H9 (cell line): ENCODE measurements at places on chromosomes 4 and X.

- no peaks in the 10 kb centered on the region for H3K27me3 ChIP-seq
- H3K36me3 ChIP-seq, result no peaks in the 10 kb centered on the region
- H3K4me3 ChIP-seq, result no peak overlapping the region
- peaks cover 3% of the 10 kb centered on the region for H3K4me1 ChIP-seq
Observed at GRCh38 chrX:118350706-118351105, 4.8 kb downstream of the WDR44 start.

- DNase-seq, result no peak
- H3K4me3 ChIP-seq, result no peak overlapping the region
- H3K4me1 ChIP-seq, result no peaks in the 10 kb centered on the region
- H3K27ac ChIP-seq, result no peak overlapping the region
- no peaks in the 10 kb centered on the region for H3K27me3 ChIP-seq
Observed at GRCh38 chr4:156672492-156673305, 298.9 kb downstream of the PDGFC start.

- no peaks in the 10 kb centered on the region for H3K4me1 ChIP-seq
- H3K27me3 ChIP-seq, result no peaks in the 10 kb centered on the region
- no peaks in the 10 kb centered on the region for H3K36me3 ChIP-seq
- H3K4me3 ChIP-seq, result no peak overlapping the region
- no peak overlapping the region for H3K27ac ChIP-seq
Observed at GRCh38 chr4:166172619-166173018, 299.6 kb downstream of the TLL1 start.

DNA sequence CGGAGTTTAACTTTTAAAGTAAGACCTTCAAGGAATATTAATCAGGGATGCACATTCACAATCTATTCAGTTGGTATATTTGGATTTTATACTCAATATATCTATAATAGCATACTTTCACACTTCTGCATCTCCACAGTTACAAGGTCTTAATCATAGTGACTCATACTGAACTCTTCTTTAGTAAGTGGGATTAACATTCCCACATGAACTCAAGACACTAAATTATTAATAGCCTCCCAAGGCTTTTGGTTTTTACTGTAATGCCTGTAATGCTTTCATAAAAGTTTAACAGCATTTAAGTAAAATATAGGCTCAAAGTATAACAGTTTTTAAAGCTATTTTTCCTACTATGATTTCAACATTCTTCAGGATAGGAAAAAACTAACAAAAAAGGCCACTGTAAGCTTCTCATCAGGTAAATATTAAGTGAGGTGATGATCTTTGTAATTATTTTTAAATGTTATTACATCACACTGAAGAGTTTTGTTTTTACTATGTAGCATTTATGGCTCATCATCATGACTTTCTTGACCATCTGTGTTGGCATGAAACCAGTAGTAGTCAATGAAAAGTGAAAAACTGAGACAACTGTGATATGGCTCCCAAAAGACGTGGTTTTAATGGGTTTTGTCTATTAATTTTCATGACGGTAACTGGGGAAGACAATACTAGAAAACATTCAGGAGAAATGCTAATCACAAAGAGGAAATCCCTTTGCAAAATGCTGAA, 91.5 kb upstream of the GALNT7 start:
- no peak overlapping the region for H3K27ac ChIP-seq
- peaks cover 52% of the 10 kb centered on the region for H3K36me3 ChIP-seq
- H3K4me3 ChIP-seq, result no peak overlapping the region
- H3K4me1 ChIP-seq, result peaks cover 10% of the 10 kb centered on the region; the same call in 1 of the 2 replicates
- H3K27me3 ChIP-seq, result no peaks in the 10 kb centered on the region

DNA sequence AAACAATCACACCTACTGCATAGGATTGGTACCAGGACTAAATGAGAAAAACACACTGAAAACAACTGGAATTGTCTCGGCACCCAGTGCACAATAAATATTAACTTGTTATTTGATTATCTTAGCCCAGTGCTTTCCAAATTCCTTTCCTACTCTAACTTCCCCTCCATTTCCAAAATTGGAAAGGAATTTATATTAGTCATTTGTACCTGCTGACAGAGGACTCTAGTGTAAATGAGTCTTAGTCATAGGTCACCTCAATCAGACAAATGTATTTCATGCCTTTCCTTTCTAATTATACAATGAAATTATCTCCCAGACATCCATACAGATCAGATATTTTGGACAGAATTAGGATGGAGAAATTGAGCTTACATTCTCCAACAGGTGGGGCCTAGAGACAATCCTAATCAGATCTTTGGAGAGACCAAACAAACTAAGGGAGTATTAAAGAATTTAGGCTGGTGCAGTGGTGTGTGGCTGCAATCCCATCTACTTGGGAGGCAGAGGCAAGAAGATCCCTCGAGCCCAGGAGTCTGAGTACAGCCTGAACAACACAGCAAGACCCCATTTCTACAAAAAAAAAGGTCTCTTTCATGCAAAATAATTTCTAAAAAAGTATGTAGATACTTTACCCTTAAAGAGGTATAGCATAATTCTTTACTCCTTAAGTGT, 10.1 kb downstream of the SH3D19 start:
- H3K36me3 ChIP-seq, result peaks cover 8% of the 10 kb centered on the region; the same call in 1 of the 2 replicates
- no peak overlapping the region for H3K27ac ChIP-seq
- H3K4me1 ChIP-seq, result peaks cover 5% of the 10 kb centered on the region; the same call in 1 of the 2 replicates
- no peak overlapping the region for H3K4me3 ChIP-seq
- DNase-seq, result no peak
